ENCODE measurements at places on chromosomes 5 and 9.

- DNase-seq, result no peak
Observed at GRCh38 chr5:34531751-34532360, 124.3 kb upstream of the RAI14 start.

GRCh38 chr9:109107402-109108240, 12.1 kb downstream of the TMEM245 start:
- DNase-seq, result no peak

DNA sequence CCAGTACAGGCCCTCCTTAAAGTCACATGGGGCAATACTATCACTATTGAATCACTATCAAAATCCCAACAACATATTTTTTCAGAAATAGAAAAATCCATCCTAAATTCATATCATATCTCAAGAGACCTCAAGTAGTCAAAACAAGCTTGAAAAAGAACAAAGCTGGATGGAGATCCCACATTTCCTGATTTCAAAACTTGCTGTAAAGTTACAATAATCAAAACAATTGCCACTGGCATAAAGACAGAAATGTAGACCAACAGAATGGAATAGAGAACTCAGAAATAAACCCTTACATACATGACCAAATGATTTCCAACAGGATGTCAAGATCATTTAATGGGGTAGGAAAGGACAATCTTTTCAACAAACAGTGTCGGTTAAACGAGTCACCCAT, 41.3 kb upstream of the CDKN2AIPNL start:
- DNase-seq, result no peak

DNA sequence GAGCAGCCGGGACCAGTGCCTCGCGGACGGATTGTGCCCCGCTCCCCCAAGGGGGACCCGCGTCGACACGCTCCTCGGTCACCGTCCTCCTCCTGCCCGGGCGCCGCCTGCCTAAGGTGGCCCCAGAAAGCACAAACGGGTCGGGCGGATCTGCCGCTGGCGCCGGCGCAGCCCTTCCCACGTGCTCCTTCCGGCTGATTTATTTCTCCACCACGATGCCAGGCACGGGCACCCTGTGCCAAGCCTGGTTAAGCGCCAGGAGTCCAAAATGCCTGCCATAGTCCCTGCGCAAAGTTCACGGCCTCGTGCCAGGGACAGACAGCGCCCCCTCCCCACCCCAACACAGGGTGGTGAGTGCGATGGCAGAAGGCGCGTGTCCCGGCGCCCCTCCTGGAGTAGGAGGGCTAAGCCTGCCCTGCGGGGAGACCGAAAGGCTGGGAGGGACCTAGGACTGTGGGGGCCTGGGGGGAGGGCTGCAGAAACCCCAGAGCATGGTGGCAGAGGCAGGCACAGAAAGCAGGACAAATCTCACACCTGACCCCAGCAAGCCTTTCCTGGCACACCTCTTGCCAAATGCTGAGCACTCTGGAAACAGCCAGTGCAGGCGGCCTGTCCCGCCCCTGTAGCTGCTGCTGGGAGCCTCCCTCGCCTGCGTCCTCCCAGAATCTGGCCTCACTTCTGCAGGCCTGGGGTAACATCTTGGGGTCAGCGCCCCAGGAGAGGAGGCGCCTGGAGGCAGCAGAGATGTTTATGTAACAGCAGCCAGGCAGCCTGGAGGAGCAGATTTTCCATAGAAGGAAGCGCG, 1.1 kb upstream of the NOTCH1 start:
- no peak for DNase-seq

GRCh38 chr5:123438244-123438643, 15.0 kb upstream of the CEP120 start:
- DNase-seq, result no peak
